Fibroblast of villous mesenchyme (primary cell): ENCODE measurements at places on chromosomes 2 and 18. TPM values are rescaled to one million over a fixed set of nuclear protein-coding genes. Genes with fewer than 3 reads are reported as not detected.

The MORN2 gene
- total RNA-seq: 10.8 and 13.5 TPM in 2 replicates

The GREB1 gene
- under 0.01 TPM in 2 replicates for total RNA-seq

The LNPK gene
- 30.9 and 48.8 TPM in 2 replicates for total RNA-seq

The RNU2-63P gene
- total RNA-seq: under 0.01 TPM in 1 of 2 replicates, not detected in the other

The ADAM23 gene
- total RNA-seq: 7.7 and 9.5 TPM in 2 replicates

The TUBA4A gene
- total RNA-seq: 6.1 and 27.6 TPM in 2 replicates

The GRB14 gene
- not detected in 2 replicates for total RNA-seq

The PPP1CB gene
- 172 and 279 TPM in 2 replicates for total RNA-seq

DNA sequence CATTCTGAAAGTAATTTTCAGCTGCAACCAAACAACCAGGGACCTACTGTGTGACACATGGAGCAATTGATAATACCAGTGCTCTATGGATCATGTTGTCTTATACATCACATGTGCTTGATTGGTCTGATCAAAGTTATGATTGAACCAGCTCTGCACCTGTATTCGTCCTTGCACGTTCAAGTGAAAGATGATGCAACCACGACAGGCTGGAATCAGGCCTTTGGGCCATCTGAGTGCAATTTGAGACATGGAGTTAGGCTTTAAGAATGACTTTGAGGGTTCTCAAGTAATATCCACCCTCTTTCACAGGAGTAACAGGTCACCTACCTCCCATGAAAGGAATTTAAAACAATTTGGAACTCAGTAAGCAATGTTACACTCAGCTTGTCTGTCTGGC is 165.2 kb downstream of the SLC8A1 start:
- DNase-seq: no peak

DNA sequence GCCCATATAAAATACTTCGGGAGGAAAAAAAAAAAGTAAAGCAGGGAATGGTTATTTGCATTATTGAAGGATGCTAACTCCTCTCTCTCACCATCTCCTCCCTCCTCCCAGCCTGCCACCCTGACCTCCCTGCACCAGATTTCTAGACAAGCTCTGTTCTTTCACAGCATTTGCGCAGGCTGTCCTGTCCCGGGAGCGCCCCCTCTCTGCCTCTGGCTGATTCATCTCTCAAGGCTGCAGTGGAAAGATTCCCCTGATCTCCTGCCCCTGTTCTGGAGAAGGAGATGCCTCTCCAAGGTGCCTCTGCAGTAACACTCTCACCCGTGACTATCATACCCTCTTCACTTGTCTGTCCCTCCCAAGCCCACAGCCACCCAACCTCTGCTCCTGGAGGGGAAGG is 38.5 kb downstream of the COL4A4 start:
- no peak for DNase-seq

- DNase-seq: peak; percentile 28
These were observed 44.4 kb upstream of the TMEM182 start for GRCh38 chr2:102717308-102718018.

GRCh38 chr2:100936070-100936741 is 65.9 kb upstream of the RPL31 start:
- no peak for DNase-seq

DNA sequence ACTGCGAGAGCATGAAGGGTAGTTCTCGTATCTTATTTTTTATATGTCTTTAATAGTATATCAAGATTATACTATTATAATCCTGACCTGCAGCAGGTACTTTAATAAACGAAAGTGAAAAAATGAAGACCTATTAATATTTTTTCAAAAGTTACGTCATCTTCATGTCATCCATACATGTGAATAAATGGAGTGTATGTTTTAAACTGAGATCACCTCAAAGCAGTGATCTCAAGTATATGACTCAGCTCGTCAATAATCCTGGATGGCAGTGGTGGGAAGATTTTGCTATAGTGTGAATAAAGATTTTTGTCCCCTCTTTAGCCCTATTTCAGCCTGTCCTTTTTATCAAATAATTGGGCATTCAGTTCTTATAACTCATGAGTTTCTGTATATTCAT is 166.3 kb upstream of the FBXO11 start:
- DNase-seq: no peak

DNA sequence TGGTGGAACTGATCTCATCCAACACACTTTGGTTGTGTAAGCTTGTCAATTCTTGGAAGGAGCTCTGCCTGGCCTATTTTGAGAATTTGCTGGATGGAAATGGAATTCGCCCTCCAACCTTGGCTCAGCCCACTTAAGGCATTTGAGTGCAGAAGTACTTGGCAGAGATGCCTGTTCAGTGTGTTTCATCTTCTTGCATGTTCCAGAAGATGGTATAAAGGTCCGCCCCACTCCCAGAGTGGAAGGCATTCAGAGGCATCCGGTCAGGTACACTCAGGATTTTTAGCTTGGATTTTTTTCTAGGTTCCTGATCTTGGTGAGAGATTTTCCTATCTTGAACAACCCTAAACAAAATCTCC is 61.3 kb upstream of the TXNDC2 start:
- peak; percentile 59 for DNase-seq

DNA sequence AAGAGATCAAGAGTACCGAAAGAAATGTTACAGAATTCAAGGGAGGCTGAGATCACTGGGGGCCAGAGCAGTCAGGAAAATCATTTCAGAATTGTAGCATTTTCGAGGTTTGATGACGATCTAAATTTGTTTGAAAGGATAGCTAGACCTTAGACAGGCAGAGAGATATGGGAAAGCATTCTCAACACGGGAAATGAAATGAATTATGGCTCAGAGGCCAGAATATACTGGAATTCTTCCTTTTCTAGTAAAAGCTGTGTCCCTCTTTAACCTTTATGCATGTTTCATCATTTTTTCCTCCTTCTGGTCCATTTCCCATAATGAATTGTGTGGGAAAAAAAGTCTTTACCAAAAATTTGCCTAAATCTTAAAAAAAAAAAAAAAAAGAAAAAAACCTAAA is 78.8 kb downstream of the NABP1 start:
- DNase-seq: no peak

DNA sequence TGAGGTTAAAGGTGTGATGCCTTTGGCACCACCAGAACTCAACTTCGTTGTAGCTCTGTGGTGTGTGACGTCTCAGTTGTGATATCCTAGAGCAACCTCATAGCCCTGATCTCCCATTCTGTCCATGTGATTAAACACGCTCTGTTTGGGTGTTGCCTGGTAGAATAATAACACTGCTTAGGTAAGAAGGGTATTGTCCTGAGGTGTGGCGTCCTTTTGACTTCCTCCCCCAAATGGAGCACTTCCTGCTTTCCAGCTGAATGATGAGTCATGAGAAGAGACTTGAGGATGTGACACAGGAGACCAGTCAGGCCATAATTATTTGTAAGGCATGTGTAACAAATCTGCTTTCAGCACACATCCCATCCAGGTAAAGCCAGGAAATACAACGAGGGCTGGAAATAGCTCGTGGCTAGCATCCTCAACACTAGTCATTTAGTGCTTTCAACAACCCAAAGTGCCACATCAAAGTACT is 100.7 kb downstream of the RAPGEF4 start:
- peak; percentile 38 for DNase-seq

- peak; percentile 61 for DNase-seq
These were observed 855.1 kb upstream of the ACVR2A start for GRCh38 chr2:146989741-146990140.

DNA sequence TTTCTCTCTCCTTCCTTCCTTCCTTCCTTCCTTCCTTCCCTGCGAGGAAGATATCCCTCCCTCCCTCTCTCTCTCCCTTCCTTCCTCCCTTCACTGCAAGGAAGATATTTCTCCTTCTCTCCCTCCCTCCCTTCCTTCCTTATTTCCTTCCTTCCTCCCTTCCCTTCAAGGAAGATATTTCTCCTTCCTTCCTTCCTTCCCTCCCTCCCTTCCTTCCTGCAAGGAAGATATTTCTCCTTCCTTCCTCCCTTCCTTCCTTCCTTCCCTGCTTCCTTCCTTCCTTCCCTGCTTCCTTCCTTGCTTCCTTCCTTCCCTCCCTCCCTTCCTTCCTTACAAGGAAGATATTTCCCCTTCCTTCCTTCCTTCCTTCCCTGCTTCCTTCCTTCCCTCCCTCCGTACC is 229.5 kb downstream of the ZBTB7C start:
- no peak for DNase-seq

GRCh38 chr2:72024451-72025175 is 123.0 kb downstream of the CYP26B1 start:
- DNase-seq: no peak

DNA sequence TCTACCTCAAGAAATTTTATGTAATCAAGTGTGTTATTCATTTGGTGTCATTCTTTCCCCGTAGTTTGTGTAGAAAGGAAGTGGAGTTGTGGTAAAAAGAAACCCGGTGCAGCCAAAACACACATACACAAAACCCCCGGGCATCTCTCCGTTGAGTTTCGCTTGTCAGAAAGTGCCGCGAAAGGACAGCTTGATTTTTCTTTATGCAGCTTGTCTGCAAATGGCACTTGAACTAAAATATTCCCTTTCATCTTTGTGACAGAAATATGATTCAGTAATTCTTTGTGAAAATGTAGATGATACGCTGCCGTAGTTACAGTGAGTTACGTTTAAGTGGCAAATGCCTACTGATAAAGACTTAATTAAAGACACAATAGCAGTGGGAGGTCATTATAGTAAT is 268.8 kb upstream of the SPRED2 start:
- no peak for DNase-seq

DNA sequence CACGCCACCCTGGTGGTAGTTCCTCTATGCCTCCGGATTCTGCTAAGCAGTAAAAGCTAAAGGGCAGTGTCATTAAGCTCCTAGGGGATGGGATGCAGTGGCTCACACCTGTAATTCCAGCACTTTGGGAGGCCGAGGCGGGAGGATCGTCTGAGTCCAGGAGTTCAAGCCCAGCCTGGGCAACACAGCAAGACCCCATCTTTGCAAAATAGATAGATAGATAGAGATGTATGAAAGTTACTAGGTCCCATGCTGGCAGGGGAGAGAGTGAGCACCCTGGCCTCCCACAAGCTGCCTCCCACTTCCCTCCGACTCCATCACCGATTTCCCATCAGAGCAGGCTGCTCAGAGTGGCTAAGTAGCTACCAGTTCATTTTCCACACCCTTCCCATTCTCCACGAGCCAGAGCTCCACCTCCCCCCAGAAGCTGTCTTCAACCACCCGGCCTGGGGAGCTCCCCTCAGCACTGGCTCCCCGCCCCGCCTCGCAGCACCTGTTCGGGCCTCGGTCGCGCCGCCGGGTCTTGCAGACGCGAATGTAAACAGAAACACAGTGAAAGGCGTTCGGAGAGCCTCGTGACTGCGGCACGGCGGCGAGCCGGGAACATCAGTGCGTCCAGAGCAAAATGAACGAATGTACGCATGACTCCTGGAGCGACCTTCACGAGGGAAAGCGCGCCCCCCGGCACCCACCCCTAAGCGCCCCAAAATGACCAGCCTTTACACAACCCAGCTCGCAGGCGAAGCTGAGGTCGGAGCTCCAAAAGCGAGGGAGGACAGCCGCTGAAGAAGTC is 598 bp upstream of the CEP68 start:
- no peak for DNase-seq
